ENCODE measurements at places on chromosomes 1 and 21.

DNA sequence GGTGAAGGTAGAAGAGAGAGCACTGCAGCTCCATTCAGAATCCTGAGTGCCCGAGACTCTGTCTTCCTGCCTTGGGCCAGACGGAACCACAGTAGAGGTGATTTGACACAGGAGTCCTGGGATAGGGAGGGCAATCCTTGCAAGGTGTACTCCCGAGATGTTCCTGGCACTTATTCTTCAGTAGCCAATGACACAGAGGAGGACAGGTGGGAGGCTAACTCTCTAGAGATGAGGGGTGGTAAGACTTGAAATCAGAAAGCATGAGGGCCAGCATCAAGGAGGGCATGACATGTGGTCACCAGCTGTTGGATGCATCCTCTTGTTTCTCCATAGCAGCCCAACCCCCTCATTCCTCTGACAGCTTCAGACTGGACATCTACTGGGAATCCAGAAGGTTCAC lies 56.3 kb downstream of the CSMD2 start:
- no peak for DNase-seq

GRCh38 chr1:41679994-41680393 lies 195.5 kb upstream of the EDN2 start:
- no peak for DNase-seq

GRCh38 chr1:23748016-23748415 lies 4.7 kb downstream of the ELOA start:
- no peak for DNase-seq

- DNase-seq: no peak
These were observed 4.1 kb upstream of the HPDL start for GRCh38 chr1:45322486-45323040.

DNA sequence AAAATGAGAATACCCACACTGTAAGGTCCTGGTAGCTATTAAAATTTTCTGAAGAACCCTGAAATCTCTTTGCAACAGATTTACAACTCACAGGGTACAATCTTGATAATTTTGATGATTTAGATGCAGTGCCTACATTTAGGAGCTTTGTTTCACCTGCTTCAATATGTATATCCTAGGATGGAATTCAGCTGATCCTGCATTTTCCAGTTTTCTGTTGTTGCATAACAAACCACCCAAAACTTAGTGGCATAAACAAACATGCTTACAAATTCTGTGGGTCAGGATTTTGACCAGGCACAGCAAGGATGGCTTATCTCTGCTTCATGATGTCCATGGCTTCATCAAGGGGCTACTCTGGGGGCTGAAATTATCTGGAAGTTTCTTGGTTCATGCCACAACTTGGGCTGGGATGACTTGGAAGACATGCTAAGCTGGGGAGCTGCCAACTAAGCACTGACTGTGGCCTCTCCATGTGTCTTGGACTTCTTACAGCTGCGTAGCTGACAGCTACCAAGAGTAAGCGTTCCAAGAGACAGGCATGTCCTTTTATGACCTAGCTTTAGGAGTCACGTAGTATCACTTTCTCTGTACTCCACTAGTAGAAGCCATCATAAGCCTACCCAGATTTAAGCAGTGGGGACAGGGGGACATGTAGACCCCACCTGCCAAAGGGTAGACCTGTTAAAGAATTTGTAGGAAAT lies 108.5 kb downstream of the CACHD1 start:
- no peak for DNase-seq

DNA sequence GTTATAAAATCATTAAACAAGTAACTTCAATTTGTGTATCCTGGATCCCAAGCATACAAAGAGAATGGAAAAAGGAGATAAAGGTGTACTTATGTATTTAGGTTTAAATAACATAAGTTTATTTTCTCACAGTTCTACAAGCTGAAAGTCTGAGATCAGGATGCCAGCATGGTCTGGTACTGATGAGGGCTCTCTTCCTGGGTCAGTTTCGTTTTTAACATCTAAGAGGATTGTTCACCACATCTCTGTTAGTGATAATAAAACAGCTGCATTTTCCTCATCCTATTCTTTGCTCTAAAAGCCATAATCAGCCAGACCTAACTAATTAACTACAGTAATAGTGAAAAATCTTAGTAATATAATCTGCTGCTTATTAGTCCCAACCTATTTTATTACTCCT lies 5.2 kb downstream of the EGLN1 start:
- DNase-seq: no peak

GRCh38 chr1:154199563-154199879 lies 6.6 kb downstream of the CFAP141 start:
- DNase-seq: no peak

GRCh38 chr1:59230622-59231021 lies 66.3 kb upstream of the FGGY start:
- DNase-seq: no peak
